ENCODE measurements at places on chromosomes 2 and 18. TPM values are rescaled to one million over a fixed set of nuclear protein-coding genes. Genes with fewer than 3 reads are reported as not detected.

DNA sequence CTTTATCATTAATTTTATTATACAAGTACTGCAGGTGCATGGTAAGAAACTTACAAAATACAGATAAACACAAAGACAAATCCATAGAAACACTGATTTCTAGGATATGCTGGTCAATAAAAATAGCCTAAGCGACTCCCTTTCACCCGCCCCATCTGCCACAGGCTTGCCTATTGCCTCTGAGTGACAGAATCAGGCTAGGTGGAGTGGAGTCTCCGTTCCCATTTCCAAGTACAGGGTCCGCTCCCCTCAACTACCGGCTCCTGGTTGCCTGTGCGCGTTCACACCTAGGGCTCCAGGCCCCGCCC is 201 bp upstream of the TRAPPC12 start:
- DNase-seq: no peak

CTIF gene
- 23.4 TPM for total RNA-seq

SLC30A3 gene
- total RNA-seq: not detected

PDCD1 gene
- not detected for total RNA-seq

ARHGEF4 gene
- total RNA-seq: 48.5 TPM

DNA sequence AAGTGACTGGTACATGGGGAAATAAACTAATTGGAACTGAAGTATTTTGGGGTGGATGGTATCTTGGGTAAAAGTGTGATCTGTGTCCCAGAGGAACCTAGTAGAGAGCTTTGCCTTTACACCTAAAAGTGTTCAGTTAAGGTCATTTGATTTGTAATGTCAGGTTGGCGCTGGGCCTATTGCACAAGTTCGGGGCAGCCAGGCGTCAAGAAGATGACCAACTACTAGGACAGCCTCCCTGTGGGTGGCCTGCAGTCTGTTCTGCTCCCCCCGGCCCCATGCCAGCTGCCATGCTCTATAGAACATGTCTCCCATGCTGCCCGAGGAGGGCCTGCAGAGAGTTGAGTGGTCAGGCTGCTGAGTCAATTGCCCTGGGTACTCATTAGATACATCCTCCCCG is 10.1 kb downstream of the RRM2 start:
- no peak for DNase-seq
